ENCODE measurements at places on chromosomes 4 and X.

GRCh38 chr4:8419222-8420041, 21.1 kb downstream of the ACOX3 start:
- peak; percentile 95 for ATAC-seq

DNA sequence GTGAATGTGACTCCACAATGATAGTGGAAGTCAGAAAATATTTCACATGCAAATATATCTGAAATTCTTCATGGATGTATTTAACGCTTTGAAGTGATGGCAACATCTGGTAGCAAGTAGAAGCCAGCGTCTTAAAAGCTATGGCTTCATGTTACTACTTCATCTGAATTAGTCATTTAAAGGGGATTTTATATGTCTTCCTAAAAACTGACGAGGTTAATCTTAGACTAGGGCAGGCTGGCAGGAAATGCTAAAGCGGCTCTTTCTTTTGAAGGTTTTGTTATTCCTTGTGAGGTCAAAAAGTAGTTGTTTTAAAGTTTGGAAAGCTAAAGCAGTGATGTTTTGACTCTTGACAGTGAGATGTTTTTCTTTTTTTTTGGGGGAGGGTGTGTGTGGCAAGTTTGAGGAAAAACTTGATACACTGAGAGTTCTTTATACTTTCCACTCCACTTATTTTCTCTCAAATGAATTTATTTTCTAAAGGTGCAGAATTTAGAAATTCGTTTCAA, 22.6 kb downstream of the PLS3 start:
- no peak for ATAC-seq

GRCh38 chrX:24428516-24428915, 36.6 kb upstream of the PDK3 start:
- ATAC-seq: no peak

DNA sequence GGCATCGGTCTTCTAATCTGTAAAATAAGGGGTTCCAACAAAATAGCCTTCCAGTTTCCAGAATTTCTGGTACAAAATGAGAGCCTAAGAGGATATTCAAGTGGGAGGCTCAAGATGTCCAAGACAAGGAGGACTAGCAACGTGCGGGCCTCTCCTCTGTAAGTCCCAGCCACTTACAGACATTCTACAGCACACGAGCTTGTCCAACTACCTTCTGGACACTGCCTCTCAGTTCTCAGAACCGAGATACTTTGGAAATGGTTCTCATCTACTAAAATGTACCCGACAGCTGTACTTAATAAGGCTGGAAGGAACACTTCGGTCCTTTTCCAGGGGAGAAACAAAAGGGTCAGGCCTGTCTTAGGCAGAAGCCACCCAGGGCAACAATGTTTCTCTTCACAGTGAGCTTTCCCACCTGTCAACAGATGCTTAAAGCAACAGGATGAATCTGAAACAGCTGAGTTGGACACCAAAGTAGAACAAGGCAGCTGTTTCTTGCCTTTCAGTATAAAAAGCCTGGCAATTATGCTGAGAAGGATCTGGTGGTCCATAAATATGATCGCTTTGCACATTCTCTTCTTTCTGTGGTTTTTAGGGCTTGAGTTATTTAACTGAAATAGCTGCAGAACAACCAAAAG, 127.0 kb downstream of the HS6ST2 start:
- no peak for ATAC-seq

- no peak for ATAC-seq
Measured at GRCh38 chrX:18931972-18932371, 51.9 kb downstream of the PHKA2 start.

DNA sequence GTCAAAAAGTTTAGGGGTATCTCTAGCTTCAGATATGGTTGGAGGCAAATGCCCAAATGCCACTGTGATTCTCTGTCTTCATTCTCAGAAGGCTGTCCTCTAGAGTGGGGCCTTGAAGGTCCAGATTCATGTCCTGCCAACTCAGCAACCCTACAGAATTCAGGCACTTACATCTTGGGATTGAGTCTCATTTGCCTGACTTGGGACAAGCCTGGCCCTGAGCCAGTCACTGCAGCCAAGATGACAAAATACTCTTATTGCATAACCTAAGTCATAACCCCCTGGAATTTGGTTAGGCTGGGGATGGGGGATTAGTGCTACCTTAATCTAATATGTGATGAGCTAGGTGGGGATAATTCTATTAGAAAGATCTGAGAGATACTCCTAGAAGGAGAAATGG, 100.5 kb downstream of the AREG start:
- no peak for ATAC-seq

- no peak for ATAC-seq
Measured at GRCh38 chr4:24754571-24754970, 40.8 kb upstream of the SOD3 start.

GRCh38 chr4:150668824-150669223, 86.9 kb downstream of the MAB21L2 start:
- ATAC-seq: no peak

DNA sequence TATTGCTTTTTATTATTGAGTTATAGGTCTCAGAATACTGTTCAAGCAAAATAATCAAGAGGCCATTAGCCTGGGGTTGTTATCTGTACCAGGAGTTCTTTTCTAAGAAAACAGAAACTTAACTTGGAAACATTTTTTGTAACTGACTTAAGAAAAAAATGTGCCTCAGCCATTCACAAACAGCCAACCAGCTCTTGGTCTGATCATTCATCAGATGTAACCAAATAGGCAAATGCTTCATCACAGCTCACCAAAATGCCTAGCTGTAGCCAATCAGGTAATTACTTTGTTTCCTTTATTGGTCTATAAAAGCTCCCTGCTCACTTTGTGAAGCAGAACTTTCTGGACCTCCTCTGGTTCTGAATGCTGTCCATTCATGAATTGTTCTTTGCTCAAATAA, 387.7 kb downstream of the FAT4 start:
- no peak for ATAC-seq

DNA sequence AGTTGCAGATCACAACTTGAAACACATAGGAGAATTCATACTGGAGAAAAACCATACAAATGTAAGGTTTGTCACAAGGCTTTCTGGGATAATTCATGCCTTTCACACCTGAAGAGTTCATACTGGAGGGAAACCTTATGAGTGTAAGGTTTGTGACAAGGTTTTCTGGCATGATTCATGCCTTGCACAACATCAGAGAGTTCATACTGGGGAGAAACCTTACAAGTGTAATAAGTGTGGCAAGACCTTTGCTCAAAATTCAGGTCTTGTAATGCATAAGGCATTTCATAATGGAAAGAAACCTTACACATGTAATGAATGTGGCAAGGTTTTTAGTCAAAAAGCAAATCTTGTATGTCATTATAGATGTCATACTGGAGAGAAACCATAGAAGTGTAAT, 58.8 kb upstream of the ENPEP start:
- ATAC-seq: no peak

GRCh38 chr4:89368861-89369260, 61.3 kb upstream of the GPRIN3 start:
- ATAC-seq: no peak

DNA sequence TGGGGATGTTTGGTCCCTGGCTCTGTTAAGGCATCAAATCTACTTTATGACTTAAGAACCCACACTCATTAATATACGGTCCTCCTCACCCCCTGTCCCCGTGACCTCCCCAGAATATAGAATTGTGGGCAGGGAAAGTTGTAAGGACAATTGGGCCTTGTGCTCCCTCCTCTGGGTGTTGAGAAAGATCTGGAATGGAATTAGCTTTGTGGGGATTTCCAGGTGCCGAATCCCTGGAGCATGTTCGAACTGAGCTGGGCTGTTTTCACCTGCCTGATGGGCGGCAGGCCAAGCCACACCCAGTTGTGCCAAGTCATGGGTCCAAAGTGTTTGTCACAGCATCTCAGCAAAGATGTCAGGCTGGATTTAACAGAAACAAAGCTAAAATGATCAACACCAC, 349.3 kb upstream of the KLF3 start:
- ATAC-seq: no peak

DNA sequence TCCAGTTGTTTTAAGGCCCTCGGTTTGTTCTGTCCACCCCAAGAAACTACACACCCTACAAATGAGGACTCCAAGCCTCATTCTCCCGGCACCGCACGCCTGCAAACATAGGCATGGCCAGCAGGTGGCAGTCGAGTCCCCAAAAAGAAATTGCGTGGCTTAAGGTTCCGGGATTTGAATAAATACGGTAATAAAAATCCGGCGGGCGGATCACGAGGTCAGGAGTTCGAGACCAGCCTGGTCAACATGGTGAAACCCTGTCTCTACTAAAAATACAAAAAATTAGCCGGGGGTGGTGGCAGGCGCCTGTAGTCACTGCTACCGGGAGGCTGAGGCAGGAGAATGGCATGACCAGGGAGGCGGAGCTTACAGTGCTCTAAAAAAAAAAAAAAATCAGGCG, 21.8 kb upstream of the CSF2RA start:
- peak; percentile 63 for ATAC-seq

DNA sequence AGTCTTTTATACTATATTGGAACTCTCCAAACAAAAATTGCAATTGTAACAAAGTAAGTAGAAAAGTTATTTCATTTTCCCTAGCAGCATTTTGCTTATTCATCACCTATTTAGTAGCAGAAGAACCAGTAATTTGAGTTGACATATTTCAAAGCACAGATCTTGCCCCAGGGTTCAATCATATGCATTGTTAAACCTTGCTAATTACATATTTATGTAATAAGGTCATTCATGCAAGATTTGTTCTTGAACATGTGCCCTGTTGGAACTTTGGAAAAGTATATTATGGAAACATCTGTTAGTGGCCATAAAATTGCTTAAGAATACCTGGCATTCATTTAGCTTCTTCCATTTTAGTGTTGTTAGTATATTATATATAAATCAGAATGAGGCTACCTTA, 191.7 kb downstream of the TLL1 start:
- no peak for ATAC-seq

GRCh38 chrX:19990151-19990555, 708 bp downstream of the BCLAF3 start:
- ATAC-seq: peak; percentile 51

DNA sequence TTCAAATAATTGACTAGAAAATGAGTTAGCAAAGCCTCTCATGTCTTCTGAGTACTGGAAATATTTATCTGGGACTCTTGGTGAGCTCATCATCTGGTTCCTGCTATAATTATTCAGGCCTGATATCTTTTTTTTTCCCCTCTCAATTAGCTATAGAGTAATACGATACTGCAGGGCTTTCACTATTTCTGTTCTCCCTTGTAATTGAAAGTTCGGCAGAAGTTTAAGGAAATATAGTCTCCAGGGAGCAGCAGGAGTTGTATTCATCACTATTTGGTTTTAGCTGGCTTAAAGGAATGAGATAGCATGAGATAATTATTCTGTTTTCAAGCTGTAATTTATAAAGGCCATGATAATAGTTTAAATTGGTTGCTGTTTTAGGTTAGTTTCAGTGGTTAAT, 378.6 kb upstream of the EPHA5 start:
- ATAC-seq: no peak

- no peak for ATAC-seq
Measured at GRCh38 chr4:84894621-84895020, 71.9 kb downstream of the WDFY3 start.

DNA sequence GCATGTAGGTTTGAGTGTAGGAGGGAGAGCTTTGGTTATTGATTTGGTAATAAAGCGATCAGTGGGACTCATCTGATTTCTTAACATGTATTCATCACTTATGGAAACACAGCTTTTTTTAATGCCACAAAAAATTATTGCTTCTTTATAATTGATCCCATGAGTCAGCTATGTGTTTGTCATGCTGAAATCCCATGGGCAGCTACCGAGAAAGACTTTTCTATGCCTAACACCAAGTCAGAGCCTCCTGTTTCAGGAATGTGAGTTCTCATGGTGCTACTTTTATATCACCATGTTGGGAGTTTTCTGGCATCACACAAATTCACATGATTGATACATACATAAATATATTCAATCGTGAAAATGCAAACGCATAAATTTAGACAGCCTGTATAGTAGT, 165.7 kb downstream of the RAPGEF2 start:
- ATAC-seq: no peak

GRCh38 chr4:105946771-105947170, 51.5 kb downstream of the NPNT start:
- ATAC-seq: no peak

DNA sequence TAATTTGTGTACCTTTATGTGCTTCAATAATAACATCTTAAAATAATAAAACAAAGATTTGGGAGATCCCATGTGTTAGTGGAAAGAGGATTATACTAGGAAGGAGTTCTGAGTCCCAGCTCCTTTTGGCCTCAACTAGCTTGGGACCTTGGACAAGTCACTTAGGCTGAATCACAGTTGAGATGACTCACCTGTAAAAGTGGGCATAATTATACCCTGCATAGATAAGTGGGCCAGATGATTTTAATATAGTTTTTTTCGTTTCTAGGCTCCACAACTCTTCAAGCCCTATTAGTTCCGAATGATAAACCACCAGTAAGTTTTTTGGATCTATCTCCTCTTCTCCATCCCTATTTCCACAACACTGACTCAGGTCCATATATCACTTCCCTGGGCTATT, 131.8 kb downstream of the ENOX2 start:
- no peak for ATAC-seq

- ATAC-seq: no peak
Measured at GRCh38 chr4:100190643-100191600, 654 bp upstream of the DDIT4L start.

- ATAC-seq: no peak
Measured at GRCh38 chr4:172726001-172726423, 442.6 kb upstream of the GALNT7 start.

DNA sequence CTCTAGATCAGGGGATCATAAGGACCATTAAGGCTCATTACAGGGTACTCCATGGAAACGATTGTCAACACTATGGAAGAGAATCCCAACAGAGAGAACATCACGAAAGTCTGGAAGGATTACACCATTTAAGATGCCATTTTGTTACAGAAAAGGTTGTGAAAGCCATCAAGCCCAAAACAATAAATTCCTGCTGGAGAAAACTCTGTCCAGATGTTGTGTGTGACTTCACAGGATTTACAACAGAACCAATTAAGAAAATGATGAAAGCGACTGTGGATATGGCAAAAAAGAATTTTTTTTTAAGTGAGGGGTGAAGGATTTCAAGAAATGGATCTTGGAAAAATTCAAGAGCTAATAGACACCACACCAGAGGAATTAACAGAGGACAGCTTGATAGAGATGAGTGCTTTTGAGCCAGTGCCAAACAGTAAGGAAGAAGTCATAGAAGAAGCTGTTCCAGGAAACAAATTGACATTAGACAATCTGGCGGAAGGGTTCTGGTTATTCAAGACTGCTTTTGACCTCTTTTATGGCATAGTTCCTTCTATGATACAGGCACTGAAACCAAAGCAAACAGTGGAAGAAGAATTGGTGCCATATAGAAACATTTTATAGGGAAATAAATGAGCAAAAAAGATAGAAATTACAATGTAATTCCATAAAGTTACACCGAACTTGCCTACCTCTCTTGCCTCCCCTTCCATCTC, 17.3 kb upstream of the LSM6 start:
- no peak for ATAC-seq

GRCh38 chrX:153881281-153881680, 4.7 kb downstream of the L1CAM start:
- no peak for ATAC-seq

- no peak for ATAC-seq
Measured at GRCh38 chr4:159455675-159456237, 352.9 kb downstream of the RAPGEF2 start.

- ATAC-seq: peak; percentile 53
Measured at GRCh38 chr4:74794382-74795010, at the start of gene BTC. BTC (minus strand) TSS chr4:74794523; CDS start chr4:74794325, 198 bp downstream.

Data from stimulated activated memory B cell treated with anti-CD40 and anti-IgM and Interleukin-4, amounts not matched to agents 10 μg/mL and 1 μg/mL and 100 μg/mL, for 72 hours (primary cell).